ENCODE measurements at places on chromosomes 6 and 20.

DNA sequence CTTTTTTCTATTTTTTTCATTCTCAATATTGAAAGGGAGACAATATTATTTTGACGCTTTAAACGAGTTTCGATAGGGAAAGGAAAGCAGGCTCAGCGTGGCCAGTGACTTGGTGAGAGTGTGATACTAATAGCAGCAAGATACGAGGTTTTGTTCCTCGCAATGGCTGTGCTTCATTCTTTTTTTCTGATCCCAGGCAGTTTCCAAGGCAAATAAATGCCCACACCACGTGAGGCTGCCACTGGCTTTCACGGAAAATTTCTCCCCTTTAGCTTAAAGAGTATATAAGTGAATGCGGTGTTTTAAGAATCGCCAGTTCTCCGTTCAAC is 196.4 kb upstream of the ZNF184 start:
- DNase-seq, result no peak

DNA sequence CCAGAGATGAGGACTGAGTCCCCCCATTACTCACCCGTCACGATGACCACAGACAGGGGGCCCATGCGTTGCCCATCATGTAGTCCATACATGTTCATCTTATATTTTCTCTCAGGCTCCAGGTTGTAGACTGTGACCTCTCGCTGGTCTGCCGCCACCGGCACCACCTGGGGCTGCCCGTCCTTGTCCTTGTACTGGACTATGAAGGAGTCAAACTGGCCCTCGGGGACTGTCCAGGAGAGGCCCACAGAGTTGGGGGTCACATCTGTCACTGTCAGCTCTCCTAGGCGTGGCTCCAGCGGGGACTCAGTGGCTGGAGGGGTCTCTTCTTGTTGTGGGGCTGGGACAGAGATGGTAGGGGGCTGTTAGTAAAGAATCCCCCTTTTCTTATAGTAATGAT is 35.4 kb downstream of the CYP21A2 start:
- no peak for DNase-seq

DNA sequence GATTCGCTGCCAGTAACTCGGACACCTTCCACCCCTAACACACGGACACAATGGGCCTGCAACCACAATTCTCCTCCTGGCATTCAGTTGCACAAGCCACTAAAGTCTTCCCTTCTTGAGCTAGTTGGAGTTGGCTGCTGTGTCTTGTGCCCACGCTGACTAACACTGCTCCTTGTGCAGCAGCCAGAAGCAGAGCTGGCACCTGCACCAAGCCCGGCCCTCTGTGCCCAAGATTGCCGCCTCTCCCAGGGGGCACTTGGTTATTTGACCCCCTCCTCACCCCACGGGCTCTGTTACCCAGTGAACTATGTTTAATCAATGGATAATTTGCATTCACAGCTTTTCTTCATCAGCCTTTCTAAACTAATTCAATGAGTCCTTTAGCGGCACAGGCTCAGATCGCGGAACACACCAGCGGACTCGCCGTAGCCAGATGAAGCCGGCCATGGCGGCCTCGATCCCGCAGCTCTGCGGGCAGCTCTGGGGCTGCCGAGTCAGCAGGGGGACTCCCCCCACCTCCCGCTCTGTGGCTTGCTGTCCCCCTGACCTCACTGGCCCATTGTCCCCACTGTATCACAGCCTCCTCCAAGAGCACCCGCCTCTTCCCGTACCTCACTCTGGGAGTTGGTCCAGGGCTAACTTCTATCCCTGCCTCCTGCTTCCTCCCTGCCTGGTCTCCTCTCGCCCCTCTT is 94.8 kb upstream of the AFDN start:
- DNase-seq, result no peak

GRCh38 chr6:84731401-84731800 is 33.0 kb downstream of the TBX18 start:
- DNase-seq, result no peak

- no peak for DNase-seq
These were observed 859.4 kb downstream of the MAFB start for GRCh38 chr20:39829661-39830060.

GRCh38 chr6:170137176-170137891 is 153.5 kb downstream of the DLL1 start:
- no peak for DNase-seq

GRCh38 chr6:114096561-114097172 is 125.7 kb upstream of the HDAC2 start:
- peak; percentile 35 for DNase-seq
